ENCODE measurements at places on chromosomes 7 and 10. TPM values are rescaled to one million over a fixed set of nuclear protein-coding genes. Genes with fewer than 3 reads are reported as not detected.

TMEM196 gene
- total RNA-seq = not detected

DNA sequence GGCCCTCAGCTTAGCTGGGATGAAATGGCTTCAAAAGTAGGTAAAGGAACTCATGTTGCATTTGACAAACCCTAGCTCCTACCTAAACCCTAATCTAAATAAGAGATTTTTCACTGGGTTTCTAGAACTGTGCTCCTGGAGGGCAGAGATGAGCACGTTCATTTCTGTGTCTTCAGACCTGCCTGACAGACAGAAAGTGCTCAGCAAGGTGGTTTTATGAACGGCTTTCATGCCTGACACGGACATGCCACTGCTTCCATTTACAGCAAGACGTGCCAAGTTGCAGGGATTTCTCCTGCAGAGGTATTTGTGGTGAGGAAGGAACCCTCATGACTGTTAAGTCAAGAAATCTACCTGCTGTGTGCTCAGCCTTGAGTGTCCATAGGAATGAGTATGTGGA, 83.5 kb upstream of the KMT2C start:
- DNase-seq = no peak

DNA sequence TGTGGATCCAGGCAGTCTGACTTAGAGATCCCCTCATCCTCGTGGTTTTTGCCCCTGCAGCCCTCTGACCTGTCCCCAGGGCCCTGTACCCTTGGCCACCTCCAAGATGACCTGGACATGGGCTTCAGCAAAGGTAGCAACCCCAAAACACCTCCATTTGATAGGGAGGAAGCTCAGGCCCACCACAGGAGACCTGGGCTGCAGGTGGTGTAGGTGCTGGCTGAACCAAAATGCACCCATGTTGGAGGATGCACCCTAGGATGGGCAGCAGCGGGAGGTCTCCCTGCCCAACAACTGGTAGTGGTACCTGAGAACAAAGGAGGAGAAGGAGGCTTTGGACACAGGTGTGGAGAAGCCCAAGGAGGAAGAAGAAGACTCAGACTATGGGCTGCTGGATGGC, 188.7 kb downstream of the ZNF716 start:
- DNase-seq = no peak

DNA sequence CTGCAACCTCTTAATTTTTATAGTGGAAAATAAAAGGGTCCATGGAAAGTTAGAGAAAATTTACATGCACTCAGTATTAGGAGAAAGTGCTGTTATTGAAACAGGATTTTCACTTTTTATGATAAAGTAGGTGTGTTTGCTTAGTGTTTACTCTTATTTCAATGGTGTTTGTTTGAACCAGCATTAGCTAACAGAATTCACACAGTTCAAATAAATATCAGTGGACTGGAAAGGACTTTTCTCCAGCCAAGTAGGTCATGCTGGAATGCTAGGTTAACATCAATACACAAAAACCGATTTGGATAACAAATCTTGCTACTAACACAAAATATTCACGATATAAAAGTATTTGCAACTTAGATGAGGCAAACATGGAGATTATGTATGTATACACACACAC, 49.4 kb upstream of the BET1 start:
- DNase-seq = no peak

DNA sequence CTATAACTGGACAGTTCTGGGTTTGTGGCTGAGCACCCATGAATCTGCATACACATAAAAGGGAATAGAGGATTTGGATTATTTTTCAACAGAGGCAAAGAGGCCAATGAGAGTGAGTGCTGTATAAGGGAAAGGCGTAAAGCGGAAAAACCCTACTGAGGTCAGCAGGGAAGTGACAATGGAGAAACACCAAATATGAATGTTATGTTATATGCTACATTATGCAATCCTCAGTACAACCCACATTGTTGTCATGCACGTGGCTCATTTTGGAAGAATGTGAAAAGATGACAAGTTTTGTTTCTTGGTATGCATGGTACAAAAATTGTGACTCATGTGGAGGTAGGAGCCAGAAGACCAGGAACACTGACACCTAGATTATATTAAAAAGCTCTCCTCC, 113.6 kb upstream of the AMPH start:
- DNase-seq = no peak

DNA sequence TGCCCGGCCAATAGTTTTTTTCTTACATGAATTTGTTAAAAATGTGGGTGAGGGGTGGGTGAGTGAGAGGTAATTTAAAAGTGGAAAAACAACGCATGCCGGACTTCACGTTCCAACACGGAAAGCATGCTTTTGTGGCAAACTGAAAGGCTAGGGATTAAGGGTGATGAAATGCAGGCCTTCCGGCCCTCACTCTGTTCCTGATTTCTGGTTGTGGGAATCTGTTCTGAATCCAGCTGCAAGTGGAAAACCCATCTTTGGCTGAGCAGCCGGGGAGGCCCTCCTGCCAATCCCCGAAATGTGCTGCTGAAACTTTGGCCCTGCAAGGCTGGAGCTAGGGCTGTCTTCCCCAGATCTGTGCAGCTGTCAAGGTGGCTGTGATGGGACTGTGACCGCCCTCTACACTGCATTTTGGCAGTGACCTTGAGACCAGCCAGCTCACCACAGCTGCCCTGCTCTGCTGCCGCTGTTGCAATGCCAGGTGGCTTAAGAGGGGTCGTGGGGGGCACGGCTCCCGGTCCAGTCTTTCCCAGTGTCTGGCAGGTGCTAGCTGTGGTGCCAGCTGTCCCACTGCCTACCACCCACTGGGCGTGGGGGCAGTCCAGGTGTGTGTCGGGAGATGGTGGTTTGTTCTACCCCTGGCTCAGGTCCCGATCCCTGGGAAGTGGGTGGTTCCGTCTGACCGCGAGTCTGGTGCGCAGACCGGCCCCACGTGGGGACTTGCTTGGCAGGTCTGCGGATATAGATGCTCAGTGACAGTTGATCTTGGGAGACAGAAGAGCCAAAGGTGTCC, 39.0 kb downstream of the TET1 start:
- no peak for DNase-seq

DNA sequence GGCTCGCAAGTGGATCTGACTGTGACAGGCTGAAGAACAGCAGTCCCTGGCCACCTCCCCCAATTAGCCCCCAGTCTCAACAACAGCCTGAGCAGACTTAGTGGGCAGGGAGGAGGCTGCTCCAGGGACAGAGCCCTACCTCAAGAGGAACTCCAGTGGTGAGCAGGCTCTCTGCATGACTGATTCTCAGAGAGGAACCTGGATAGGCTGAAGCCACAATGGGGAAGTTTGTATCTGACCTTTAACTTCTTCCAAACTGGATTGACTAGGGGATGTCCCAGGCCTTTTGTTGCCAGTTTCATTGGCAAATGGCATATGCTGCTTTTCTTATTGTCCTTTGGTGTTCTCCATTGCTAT, 93.0 kb downstream of the ARHGAP22 start:
- no peak for DNase-seq

GRCh38 chr7:129373651-129374428, 60.4 kb upstream of the STRIP2 start:
- DNase-seq = no peak

GRCh38 chr7:26534649-26535482, 243.2 kb downstream of the SNX10 start:
- no peak for DNase-seq

CHN2 gene
- 14.2 TPM for total RNA-seq

GRCh38 chr7:139572704-139573385, 49.4 kb downstream of the CLEC2L start:
- DNase-seq = no peak

DNA sequence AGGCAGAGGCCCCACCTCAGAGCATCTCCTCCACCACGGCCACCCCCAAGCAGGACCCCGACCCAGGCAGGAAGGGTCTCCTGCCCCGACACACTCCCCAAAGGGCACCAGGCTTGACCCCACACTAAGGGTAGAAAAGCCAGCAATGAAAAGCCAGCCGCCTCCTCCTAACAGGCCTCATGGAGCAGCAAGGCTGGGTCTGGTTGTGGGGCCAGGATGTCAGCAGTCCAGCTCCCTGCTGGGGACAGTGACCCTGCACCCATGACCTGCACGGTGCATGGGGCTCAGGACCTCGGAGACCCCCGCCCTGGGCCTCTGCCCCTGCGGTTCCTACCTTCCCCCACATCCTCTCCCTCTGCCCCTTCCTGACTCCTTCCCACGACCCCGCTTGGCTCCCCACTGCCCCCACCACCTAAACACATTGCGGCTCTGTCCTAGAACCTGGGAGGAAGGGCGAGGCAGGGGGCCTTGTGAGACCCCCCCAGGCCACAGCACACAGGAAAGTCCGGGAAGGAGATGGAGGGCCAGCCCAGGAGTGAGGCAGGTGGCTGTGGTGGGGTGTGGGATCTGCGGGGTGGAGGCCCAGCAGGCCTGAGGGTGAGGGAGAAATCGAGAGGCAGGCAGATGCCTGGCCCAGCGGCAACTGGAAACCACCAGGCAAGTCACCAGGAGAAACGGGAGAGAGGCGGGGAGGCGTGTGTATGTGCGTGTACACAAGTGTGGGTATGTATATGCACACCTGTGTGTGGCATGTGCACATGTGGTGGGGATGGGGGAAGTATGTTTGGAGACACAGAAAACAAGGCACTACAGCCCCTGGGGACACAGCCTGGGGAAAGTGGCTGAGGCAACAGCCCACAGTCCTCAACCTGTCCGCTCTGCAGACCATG, 229.9 kb downstream of the MAD1L1 start:
- peak; percentile 38 for DNase-seq

- no peak for DNase-seq
Measured at GRCh38 chr10:117355072-117355471, 20.2 kb downstream of the PDZD8 start.

DNA sequence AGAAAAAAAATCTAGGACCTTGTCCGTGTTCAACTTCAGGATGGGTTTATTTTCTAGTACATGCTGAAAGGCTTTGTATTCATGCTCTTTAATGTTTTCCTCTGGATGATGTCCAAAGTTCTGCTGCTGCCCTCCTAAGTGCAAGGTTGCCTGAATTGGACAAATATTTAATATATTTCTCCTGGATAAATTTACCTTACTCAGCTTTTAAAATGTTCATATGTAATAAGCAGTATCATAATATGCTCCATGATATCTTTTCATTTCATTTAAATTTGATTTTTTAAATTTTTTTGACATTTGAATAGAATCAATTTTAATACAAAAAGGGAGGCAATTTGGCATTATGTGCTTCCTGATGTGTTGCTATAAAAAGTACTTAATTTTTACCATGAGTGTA, 95.9 kb upstream of the SLC25A13 start:
- DNase-seq = no peak

- DNase-seq = peak; percentile 24
Measured at GRCh38 chr10:132110713-132111112, 45.0 kb downstream of the JAKMIP3 start.

GRCh38 chr10:122112625-122113160, 123.7 kb downstream of the TACC2 start:
- peak; percentile 91 for DNase-seq

GRCh38 chr10:59880971-59881510, 25.3 kb downstream of the CCDC6 start:
- no peak for DNase-seq

DNA sequence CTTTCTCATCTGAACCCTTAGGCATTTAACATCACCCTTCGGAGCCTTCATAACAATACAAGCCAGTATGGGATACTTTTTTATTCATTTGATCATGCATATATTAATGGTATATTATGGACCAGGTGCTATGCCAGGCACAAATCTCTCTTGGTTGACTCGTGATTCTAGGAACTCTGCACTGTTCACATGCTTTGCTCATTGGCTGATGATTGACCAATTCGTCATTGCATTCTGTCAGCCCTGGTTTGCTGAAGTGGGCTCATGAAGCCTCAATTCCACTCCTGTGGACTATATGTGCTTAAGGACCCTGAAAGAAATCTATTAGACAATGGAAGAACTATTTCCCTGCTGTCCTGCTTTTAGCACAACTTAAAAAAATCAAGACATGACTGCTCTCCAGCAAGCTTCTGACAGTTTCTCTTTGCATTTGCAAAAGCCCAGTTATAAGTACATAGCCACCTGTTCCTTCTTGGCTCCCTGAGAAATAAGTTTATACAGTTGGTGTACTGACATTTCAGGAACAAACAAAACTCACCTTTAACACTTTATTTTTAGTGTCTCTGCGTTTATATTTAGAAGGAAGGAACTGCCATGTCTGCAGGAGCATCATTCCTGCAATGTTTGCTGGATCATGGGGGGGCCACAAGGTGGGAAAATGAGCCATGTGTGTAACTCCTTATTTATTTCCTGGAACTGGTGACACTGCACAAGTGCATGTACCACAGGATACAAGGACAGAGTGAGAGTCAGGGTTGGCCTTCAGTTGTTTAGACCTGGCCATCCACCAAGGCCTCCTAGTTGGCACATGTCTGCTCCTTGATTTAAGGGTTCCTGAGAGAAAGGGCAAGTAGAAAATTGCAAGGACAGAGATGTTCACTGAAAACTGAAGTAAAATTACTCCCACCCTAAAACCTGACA, 146.0 kb upstream of the NAMPT start:
- DNase-seq = no peak

- no peak for DNase-seq
Measured at GRCh38 chr10:16653224-16653623, 131.5 kb upstream of the C1QL3 start.

DNA sequence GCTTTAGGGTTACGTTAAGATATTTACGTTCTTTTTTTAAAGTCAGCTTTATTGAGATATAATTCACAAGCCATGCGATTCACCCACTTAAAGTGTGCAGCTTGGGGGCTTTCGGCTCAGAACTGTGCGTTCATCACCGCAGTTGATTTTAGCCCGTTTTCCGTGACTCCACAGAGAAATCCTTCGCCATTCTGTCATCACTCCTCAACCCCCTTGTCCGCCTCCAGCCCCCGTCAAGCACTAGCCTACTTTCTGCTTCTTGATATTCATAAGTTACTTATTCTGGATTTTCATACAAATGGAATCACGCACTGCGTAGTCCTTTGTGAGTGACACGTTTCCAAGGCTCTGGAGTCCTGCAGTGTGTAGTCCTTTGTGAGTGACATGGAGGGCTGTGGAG, 20.4 kb downstream of the FAM20C start:
- DNase-seq = no peak

ODAD2 gene
- 4.5 TPM for total RNA-seq

PLEKHS1 gene
- 7.0 TPM for total RNA-seq

GRCh38 chr7:116075351-116076145, 45.0 kb upstream of the TFEC start:
- no peak for DNase-seq

DNA sequence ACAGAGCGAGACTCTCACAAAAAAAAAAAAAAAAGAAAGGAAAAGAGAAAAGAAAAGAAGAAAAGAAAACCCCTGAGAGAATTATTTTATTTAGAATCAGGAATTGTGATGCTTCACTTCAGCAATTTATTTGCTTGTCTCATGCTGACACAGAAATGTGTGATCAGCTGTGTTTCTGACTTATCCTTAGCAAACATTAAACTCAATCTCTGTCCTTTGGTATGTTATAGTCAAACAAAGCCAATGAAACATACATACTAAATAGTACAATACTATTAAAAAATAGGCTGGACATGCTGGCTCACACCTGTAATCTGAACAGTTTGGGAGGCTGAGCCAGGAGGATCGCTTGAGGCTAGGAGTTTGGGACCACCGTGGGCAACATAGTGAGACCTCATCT, 733.0 kb upstream of the FZD8 start:
- no peak for DNase-seq

DNA sequence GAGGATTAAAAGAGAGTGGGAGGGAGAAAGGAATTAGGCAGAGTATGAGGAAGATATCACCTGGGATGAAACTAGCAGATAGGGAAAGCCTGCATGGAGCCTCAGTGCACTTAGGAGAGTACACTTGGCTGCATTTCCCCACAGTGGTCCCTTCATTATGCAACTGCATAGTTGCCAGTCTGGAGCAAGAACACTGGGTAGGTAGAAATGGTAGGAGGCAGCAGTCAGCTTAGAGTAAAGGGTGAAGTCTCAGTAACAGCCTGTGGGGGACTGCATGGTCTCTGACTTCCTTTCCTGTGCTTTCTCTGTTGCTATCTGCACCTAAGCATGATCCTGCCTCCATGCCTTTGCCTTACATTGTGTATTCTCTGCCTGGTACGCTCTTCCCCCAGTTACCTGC, 14.0 kb upstream of the PCGF5 start:
- no peak for DNase-seq
